ENCODE measurements at places on chromosomes 3 and 15.

GRCh38 chr3:71099997-71100719, 483.4 kb downstream of the FOXP1 start:
- no peak for DNase-seq

GRCh38 chr15:81074773-81075172, 59.3 kb upstream of the CFAP161 start:
- no peak for DNase-seq

- no peak for DNase-seq
Measured at GRCh38 chr3:119849126-119849525, 67.2 kb downstream of the NR1I2 start.

DNA sequence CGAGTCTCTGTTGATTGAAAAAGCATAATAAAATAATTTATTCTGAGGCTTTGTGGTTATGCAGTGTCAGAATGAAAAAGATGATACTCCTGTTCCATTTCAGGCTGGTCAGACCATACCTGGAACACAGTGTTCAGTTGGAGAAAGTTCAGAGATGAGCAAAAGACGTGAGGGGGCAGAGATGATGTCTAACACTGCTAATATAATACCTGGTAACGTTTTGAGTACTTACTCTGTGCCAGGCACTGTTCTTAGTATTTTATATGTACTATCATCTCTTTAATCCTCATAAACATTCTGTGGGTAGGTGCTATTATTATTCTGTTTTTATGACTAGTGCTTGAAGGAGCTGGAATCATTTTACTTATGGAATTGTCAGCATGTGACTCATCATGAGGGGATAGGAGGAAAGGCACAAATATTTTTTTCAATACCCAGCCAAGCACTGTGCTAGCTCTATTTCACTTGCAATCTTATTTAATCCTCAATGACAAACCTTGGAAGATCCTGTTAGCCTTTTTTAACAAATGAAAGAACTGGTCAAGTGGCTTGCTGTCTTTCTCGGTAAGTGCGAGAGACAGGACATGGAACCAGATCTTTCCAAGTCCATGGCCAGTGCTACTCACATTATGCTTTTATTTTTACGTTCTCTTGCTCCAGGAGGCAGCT, 31.8 kb downstream of the IQGAP1 start:
- DNase-seq: peak; percentile 93

GRCh38 chr3:68006646-68007045, 352.2 kb upstream of the SUCLG2 start:
- no peak for DNase-seq

- DNase-seq: peak; percentile 32
Measured at GRCh38 chr3:49279376-49279775, 2.3 kb upstream of the C3orf62 start.

GRCh38 chr3:141105828-141106628, 54.9 kb downstream of the SPSB4 start:
- peak; percentile 74 for DNase-seq

DNA sequence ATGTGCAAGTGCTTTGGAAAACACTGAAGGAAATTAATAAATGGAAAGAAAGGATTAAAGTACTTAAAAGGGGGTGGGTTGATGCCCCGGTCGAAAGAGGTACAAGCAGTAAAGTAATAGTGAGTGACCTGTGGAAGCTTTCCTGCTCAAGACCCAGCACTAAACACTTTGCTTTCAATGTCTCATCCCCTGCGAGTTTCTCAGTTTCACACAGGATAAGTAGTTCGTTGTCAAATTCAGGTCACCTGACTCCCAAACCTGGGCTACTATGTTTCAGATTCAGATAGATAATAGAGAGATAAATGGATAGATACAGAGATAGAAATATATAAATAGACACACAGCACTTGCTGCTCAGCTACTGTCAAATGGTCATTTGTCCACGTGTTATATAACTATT, 19.6 kb downstream of the STAC start:
- DNase-seq: no peak

DNA sequence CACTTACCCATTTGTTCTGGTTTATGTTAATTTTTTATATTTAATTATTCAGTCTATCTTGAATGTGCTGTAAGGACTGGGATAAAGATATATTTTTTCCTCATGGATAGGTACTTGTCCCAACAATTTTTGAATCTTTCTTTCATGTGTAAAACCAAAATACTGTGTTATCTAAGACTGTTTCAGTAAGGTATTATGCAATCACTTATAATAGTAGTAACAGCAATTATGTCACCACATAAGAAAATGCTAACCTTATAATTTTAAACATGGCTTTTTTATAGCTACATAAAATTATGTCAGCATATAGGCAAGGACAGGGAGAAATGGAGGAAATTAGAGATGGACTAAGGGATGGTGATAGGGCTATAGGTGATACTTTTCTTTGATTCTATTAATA, 2.9 kb upstream of the CTDSPL start:
- DNase-seq: no peak

DNA sequence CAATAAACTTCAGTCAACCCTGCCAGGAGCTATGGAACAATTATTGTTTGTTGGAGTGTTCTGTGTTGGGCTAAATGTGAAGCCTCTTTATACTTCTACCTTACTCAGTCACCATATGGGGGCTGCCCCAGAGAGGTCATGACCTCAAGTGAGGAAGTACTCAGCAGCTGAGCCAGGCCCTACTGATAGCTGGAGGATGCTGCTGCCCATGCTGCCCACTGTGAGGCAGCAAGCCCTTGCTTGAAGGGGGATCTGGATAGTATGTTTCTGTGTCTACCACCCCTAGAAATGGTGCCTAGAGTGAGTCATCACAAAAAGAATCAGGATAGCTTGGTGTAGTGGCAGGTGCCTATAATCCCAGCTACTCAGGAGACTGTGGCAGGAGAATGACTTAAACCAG, 4.5 kb upstream of the RPL24 start:
- no peak for DNase-seq

DNA sequence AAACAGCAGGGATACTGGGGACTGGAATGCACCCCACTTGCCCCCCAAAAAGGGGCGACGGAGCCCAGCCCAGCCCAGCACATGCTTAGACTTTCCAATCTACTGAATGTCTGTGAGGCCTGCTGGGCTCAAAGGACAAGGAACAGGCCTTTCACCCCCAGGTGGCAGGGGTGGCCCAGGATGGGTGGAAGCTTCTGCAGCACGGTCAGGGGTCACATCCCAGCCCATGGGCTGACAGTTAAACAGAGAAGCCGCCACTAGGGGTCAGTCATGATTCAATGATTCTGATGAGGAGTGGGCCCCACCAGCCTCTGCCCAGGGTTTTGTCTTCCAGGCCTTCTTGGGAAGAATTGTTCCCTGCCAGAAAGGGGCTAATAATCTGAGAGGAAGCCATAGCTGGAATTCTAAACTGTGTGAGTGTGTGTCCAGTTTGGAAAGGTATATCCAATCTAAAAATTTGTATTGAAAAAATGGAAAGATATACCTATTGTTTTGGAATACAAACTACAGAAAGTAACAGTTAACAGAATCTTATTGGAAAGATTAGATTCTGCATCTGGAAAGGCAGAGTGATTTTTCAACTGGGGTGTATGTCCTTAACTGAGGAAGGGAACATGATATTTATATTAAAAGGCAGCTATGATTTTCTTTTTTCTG, 2.2 kb downstream of the CHRNB4 start:
- DNase-seq: peak; percentile 26

- no peak for DNase-seq
Measured at GRCh38 chr3:186239321-186239720, 122.7 kb downstream of the DGKG start.

Data from fibroblast of skin of right biceps (primary cell).